Left lobe of liver (tissue), 2 donors: ENCODE measurements at places on chromosomes 2 and 18. TPM values are rescaled to one million over a fixed set of nuclear protein-coding genes. Genes with fewer than 3 reads are reported as not detected.

The ANKRD36 gene
- total RNA-seq, result 2.8 TPM

DNA sequence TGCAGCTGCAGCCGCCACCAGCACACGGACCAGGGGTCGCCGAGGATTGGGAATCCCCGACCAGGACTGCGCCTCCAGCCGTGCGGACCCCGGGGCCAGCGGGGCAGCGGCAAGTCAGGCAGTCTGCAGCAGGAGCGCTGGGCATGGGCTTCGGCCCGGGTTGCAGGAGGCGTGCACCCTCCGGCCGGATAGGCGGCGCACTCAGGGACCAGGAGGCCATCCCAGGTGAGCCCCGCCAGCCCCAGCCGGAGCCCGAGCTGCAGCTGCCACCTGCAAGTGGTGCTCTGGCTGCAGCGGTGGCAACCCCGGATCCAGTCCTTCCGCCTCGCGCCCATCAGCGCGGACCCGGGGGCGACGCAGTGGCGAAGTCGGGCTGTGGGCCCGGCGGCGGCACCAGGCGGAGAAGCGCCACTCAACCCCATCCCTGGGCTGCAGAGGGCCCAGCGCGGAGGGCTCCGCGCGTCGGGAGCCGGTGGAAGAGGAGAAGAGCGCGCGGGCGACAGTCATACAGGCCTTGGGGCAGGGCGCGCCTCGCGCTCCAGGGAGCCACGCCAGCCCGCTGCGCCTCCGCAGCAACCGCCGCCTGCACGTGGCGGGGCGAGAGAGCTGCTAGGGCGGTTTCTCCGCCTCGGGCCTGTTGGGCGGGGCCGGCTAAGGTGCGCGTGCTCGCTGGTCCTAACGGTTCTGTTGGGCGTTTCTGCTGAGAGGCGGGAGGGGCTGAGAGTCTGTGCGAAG is 73.8 kb downstream of the RPIA start:
- no peak for DNase-seq

GRCh38 chr18:52395146-52395852 is 55.3 kb downstream of the DCC start:
- no peak for DNase-seq

GRCh38 chr2:15181092-15181745 is 379.9 kb downstream of the NBAS start:
- no peak for DNase-seq

DNA sequence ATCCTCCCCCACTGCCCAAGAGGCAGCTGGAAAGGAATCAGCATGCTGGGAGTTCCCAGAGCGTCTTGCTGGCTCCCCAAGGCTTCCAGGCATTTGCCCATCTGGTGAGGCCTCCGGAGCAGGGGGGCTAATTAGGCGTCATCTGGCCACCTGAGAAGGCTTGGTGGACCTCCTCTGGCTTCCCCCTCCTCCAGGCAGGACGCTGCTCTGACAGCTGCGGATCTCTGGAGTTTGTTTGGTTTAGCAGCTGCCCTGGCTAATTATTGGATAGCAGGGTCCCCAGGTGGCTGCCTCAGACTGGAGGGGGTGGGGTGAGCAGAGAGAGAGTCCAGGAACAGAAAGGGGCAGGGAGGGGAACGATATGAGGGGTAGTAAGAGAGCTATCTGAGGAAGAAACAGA is 425.2 kb upstream of the MEX3C start:
- DNase-seq, result no peak

DNA sequence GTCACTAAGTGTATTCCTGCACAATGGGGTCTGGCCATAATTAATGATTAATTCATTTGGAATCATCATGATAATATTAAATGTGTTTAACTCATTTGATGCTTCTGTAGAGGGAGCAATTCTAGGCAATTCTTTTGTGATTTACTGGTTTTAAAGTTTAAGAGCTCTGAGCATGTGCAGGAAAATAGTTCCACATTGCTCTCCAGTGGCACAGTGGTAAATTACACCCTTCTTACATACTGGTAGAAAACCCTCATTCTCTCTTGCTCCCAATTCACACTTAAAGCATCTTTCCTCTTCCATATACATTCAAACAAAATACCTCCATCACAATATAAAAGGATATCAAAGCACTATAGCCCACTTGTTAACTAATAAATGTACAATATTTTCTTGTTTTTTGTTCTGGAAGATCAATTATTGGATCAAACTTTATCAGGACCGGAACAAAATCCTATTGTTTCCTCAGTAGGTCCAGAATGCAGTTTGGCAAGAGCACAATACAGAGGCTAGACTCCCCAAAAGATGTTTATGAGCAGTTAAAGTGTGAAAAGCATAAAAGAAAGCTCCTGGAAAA is 844.3 kb downstream of the MBD2 start:
- DNase-seq, result no peak

- DNase-seq, result no peak
Observed at GRCh38 chr2:1979569-1979968, 235.3 kb upstream of the PXDN start.

DNA sequence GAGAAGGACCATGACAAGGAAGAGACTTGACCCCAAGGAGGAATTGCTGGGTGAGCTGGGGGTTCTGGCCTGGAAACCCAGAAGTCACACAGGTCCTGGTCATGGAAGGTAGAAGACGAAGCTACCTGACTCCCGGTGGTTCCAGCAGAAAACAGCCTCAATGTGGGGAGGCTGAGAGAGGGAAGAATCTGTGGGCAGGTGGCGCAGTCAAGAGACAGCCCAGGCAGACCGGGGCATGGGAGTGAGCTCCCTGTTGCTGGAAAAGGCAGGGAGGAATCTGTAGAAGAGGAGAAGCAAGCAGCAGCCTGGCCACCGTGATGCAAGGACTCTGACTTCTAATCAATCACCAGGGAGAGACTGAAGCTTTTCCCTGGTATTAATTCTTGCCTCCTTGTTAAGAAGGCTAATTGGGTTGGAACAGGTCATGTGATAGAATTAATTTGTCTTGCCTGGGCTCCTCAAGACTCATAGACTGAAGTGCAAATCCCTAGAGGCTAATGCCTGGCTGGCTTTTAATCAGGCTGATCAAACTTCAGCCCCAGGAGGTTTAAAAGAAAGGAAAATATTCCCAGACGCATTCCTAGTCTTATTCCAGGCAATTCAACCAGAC is 30.1 kb downstream of the CNGA3 start:
- no peak for DNase-seq

DNA sequence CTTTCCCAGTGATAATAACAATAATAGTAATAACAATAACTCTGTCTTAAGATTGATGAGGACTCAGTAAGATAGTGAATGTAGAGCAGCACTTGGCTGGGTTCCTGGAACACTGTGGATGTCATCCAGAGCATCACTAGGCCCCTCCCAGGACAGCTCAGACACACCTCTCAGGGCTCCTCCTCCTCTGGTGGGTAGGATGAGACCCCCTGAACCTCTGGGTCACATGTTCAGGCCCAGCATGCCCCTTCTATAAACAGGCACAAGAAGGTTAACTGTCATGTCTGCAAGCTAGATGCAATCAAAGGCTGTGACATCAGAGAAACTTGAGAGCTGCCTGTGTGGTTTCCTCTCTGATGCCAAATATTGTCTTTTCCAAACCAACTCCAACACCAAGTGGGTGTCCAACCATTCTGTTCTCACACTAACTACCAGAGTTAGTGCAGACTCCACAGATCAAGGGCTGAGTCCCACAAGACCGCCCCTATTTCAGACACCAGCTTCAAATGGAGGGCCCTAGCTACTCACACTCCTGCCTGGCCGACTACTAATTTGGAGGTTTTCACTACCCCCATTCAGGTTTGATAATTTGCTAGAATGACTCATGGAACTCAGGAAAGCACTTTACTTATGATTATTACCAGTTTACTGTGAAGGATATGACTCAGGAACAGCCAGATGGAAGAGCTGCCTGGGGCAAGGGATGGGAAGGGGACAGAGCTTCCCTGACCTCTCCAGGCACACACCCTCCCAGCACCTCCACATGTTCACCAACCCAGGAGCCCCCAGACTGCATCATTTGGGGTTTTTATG is 46.4 kb upstream of the BZW1 start:
- DNase-seq, result no peak

- DNase-seq, result no peak
Observed at GRCh38 chr18:52175406-52175805, 164.6 kb upstream of the DCC start.

The HMSD gene
- total RNA-seq, result 0.23 TPM

DNA sequence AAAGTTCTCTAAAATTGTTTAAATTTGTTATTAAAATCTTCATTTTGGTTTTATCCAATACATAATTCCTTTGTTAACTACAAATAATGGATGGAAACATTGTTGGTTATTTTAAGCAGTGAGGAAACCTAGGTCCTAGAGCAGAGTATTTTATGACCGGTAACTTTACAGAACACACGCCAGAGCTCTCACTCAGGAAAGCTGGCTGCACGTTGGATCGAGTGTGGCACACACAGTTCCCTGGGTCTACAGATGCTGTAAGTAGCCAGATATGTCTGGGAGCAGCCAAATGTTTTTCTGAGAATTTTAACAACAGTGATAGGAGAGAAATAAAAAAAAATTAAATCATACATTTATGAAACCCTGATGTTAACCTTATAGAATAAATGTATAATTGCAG is 264.4 kb downstream of the ZNF407 start:
- DNase-seq, result no peak

The MBD1 gene
- 33.6 TPM for total RNA-seq

- DNase-seq, result no peak
Observed at GRCh38 chr18:27372386-27372785, 187.3 kb upstream of the CHST9 start.

GRCh38 chr18:57603871-57604270 is 17.4 kb upstream of the FECH start:
- no peak for DNase-seq

- DNase-seq, result no peak
Observed at GRCh38 chr2:54586494-54586893, 130.4 kb downstream of the SPTBN1 start.

The ST6GAL2 gene
- total RNA-seq, result 0.81 TPM

DNA sequence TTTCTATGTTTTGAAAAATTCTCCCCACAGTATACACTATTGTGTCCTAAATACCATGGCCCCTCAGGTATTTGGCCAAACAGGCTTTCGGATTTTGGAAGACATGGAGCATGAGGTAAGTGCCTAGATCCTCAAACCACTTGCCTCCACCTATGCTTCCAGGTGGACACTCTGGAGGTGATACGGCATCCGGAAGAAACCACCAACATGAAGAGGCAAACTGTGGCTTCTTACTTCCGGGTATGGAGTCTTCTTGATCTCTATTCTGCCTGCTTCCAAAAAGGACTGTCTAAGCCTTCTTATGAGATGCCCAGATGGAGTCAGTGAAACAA is 252.0 kb upstream of the SP5 start:
- no peak for DNase-seq

GRCh38 chr18:79739440-79739778 is 58.3 kb upstream of the KCNG2 start:
- no peak for DNase-seq

DNA sequence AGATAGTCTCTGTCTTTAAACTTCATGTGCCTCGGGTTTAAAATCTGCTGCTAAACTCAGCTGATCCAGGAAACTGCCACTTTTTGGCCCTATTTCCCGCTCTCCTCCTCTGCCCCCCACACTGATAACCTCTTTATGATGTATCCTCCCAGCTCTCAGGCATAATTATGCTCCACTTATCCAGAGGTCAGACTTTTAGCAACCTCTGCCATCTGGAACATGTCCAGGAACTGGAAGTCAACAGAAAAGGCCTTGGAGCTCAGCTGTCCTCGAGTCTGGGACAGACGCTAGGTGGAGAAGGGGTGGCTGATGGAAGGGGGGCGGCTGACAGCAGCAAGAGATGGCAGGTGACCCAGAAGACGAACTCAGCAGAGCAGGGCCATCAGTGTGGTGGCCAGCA is 41.2 kb downstream of the ASAP2 start:
- peak; percentile 62 for DNase-seq

The HAAO gene
- total RNA-seq, result 188 TPM

GRCh38 chr2:128625963-128626759 is 307.5 kb upstream of the HS6ST1 start:
- no peak for DNase-seq

- no peak for DNase-seq
Observed at GRCh38 chr2:81266106-81266505, 961.6 kb upstream of the LRRTM1 start.

- no peak for DNase-seq
Observed at GRCh38 chr2:215429424-215429823, 6.4 kb downstream of the FN1 start.

- DNase-seq, result no peak
Observed at GRCh38 chr2:18272148-18272494, 288.3 kb downstream of the RDH14 start.

GRCh38 chr2:174259981-174260380 is 11.6 kb upstream of the OLA1 start:
- DNase-seq, result no peak

GRCh38 chr2:218329027-218329825 is 27.4 kb upstream of the CATIP start:
- no peak for DNase-seq

DNA sequence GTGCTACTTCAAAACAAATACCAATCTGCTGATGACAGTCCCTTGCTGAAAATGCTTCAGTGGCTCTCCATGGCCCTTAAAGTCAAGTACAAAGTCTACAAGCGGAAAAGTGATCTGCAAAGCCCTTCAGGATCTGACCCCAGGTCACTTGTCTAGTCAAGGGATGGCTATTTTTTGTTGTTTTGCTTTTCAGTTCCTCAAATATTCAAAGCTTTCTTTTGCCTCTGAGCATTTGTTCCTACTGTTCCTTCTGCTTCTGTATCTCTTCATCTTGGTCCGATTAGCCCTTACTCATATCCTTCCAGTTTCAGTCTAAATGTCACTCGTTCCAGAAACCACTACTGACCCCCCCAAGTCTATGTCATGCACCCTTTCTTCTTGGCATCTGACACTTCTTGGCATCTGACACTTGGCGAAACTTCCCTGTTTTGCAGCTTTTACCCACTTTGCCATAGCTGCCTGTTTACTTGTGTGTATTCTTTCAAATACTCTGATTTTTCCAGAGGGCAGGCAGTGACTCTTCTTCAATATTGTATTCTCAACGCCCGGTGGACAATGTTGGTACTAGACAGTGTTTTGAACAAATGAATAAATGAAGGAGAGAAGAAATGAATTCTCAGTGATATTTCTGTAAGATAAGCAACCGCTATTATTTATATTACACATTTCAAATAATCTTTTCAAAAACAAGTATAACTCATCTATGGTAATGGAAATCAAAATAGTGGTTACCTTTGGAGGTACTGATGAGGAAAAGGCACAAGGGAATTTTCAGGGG is 175.9 kb upstream of the FN1 start:
- DNase-seq, result no peak

- DNase-seq, result no peak
Observed at GRCh38 chr2:148292431-148292830, 271.5 kb downstream of the MBD5 start.
